ENCODE measurements at places on chromosomes 16 and 17.

DNA sequence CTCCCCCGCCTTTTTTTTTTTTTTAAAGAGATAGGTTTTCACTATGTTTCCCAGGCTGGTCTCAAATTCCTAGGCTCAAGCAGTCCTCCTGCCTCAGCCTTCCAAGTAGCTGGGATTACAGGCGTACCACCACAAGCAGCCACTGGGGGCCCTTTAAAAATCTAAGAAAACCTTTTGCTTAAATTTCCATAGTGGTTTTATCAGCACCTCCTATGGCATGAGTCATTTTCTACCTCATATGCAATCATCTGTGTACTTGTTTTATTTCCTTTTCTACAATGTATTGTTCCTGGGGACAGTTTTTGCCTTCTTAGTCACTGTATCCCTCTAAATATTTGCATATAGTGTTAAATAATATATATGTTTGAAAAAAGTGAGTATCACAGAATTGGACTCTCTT, 29.2 kb downstream of the GNA13 start:
- peak; percentile 45 for DNase-seq

DNA sequence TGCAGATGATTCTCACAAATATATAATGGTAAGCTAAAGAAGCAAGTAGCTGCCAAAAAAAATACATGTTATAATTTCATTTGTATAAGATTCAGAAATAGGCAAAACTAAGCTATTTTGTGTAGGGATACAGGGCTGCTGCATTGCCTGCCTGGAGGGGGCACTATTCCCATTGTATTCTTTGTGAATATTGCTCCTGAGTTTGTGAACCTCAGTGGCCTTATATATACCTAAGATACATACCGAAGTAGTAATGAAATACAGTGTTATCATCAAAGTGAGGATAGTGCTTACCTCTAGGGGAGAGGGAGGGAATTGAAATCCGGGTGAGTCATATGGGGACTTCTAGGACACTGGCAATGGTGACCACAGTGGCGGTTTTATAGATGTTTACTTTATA, 53.5 kb downstream of the C17orf58 start:
- DNase-seq, result no peak

- no peak for DNase-seq
These were observed 14.3 kb downstream of the SLC16A3 start for GRCh38 chr17:82242977-82243647.

DNA sequence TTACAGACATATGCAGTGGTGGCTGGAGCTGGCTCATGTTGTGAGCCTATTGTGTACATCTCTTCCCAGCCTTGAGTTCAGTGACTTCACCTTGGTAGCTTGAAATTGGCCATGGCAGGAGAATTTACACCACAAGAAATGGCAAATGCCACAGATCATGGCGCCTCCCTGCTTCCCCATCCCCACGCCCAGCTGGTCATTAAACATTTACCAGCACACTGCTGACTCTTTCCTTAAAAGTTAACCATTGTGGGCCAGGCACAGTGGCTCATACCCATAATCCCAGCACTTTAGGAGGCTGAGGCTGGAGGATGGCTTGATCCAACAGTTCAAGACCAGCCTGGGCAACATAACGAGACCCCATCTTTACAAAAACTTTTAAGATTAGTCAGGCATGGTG, 22.6 kb upstream of the ITGB4 start:
- DNase-seq, result no peak

- DNase-seq, result peak; percentile 74
These were observed 11.1 kb downstream of the LPO start for GRCh38 chr17:58249270-58250133.

DNA sequence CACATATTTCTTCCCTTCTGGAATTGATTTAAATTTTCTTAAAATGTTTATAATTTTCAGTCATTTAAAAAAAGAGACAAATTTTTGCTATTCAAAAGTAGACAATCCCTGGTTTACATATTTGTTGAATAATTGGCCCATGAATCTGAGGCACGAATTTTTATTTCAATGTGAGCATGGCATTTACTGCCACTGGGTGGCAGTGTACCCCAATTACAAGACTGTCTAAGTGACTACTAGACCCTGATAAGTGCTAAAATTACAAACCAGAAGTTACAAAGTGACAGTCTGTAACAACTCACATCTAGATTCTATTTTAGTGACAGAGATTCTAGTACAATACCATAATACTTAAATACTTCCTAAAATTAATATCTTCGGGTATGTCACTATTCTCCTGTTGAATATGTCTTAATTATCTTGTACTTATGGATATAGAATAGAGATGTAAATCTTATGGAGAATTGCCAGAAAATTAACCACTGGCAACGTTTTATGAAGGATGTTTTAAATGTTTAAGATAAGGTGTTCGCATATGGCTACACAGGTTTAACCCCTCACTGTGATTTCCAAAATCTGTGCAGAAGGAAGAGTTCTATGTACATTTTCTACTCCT, 235.8 kb downstream of the MAP2K4 start:
- DNase-seq, result no peak

- no peak for DNase-seq
These were observed 30.1 kb upstream of the HAPSTR1 start for GRCh38 chr16:9061358-9061813.

- no peak for DNase-seq
These were observed 7.8 kb downstream of the GGA2 start for GRCh38 chr16:23502466-23502865.

DNA sequence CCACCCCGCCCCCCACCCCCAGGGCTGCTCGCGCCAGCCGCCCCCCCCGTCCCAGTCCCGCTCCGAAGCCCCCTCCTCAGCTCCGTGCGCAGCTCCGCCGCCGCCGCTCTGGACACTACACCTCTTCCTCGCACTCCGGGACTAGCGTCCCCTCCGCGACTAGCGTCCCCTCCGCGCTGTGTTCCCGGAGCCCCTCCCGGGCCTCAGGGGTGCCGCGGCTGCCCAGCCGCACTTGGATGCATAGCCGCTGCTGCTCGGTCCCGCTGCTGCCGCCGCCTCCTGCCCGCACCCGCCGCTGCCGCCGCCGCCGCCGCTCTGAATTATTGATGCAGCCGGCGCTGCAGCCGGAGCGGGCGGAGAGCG, at the start of gene CBLN1:
CBLN1 (minus strand) TSS at position 359 of the 363 bp plus-strand sequence. CDS start 373 bp downstream, outside the sequence.
- DNase-seq, result no peak

DNA sequence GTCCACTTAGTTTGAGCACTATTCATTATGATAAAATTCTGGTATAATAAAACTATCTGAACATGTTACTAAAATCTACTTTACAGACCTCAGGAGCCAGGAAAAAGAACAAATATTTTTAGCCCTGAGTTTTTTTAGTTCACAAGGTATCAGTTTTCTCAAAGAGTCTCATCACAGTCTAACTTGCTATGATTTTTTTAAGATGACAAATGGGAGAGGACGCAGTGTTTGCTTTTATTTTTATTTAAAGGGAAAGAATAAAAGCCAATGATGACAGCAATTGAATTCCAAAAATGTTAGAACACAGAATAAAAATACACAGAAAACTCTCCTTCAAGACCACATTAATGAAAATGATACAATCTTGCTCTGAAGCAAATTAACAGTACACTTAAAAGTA, 7.4 kb downstream of the MED13 start:
- no peak for DNase-seq

- DNase-seq, result no peak
These were observed 67.1 kb downstream of the TANC2 start for GRCh38 chr17:63033142-63033541.

All from stimulated activated CD4-positive, alpha-beta T cell treated with anti-CD3 and anti-CD28 coated beads, TNF-alpha, amount 100 ng/mL, for 24 hours (primary cell).